ENCODE measurements at places on chromosomes 1 and 21.

DNA sequence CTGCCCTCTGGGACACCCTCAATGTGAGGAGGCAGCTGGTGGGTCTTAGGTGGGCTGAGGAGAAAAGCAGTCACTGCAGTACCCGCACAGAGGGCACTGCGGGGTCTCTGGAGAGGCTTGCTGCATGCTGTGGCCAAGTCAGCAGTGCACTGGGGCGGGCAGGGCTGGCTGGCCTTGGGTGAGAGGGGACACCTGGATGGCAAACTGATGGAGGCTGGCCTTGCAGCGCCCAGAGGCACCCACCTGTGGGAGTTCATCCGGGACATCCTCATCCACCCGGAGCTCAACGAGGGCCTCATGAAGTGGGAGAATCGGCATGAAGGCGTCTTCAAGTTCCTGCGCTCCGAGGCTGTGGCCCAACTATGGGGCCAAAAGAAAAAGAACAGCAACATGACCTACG, 3.2 kb downstream of the ELF3 start:
- DNase-seq: no peak

- no peak for DNase-seq
These were observed 43.2 kb downstream of the DNM3 start for GRCh38 chr1:171884475-171884874.

DNA sequence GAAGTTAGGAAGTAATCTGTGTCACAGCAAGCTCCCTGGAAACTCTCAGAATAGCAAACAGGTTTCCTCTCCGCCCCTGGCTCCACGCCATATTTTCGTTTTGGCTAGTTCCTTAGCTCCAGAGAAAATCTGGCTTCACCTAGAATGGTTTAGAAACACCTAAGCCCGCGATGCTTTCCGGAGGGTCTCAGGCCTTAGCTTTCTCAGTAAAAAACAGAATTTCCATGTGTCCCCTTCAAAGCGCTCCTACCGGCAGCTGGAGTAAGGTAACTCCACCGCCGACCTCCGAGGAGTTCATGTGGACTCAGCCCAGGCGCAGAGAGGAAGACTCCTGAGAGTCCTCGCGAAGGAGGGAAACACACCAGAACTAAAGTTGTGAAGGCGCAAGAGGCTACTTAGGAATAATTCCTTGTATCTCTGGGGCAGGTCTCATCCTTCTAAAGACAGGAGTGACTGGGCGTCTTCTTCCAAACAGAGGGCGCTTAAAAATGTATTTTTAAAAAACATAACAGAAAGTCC, 406 bp downstream of the KIAA0040 start:
- DNase-seq: peak; percentile 19

- DNase-seq: no peak
These were observed 151.8 kb downstream of the TENT5C start for GRCh38 chr1:117757668-117758067.

GRCh38 chr1:221076391-221076811, 197.2 kb downstream of the HLX start:
- no peak for DNase-seq

- peak; percentile 42 for DNase-seq
These were observed 742 bp downstream of the ARTN start for GRCh38 chr1:43934101-43934985.

DNA sequence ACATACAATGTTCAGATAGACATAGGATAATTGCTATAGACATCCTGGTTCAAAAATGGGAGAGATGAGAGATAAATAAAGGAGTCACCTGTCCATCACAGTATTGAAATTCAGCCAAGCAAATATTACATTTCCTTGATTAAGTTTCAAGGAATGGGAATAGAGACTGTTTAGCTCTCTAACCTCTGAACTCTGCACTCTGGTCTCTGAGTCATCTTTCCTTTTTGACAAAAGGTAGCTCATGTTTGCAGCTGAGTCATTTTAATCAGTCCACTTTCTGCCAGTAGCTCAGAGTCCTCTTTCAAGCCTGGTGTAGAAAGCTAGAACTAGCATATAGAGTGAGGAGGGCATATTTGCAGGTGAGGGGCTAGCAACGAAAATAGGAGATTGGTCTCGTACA, 51.4 kb upstream of the GJA8 start:
- no peak for DNase-seq

- DNase-seq: no peak
These were observed 83.3 kb upstream of the TMEM51 start for GRCh38 chr1:15070145-15070748.

DNA sequence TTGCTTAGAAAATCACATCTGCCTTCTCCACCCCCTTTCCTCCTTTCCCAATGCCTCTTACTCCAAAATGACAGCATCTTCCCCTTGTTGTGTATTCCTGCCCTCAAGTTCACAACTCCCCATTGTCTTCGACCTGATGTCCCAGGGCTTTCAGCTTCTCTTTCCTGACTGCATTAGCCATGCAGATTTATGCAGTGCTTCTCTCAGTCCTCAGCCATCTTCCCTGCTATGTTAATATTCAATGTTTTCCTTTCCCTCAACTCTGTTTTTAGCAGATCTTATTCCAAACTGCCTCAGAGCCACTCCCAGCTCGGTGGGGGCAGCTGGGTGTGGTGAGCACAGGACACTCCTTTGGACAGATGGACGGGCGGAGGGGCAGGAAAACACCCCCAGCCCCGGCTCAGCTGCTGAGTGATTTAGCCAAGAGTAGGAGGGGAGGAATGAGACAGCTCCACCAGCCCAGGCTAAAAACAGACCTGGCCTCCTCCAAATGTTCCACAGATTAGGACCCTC, 71.0 kb downstream of the CD2 start:
- DNase-seq: no peak

DNA sequence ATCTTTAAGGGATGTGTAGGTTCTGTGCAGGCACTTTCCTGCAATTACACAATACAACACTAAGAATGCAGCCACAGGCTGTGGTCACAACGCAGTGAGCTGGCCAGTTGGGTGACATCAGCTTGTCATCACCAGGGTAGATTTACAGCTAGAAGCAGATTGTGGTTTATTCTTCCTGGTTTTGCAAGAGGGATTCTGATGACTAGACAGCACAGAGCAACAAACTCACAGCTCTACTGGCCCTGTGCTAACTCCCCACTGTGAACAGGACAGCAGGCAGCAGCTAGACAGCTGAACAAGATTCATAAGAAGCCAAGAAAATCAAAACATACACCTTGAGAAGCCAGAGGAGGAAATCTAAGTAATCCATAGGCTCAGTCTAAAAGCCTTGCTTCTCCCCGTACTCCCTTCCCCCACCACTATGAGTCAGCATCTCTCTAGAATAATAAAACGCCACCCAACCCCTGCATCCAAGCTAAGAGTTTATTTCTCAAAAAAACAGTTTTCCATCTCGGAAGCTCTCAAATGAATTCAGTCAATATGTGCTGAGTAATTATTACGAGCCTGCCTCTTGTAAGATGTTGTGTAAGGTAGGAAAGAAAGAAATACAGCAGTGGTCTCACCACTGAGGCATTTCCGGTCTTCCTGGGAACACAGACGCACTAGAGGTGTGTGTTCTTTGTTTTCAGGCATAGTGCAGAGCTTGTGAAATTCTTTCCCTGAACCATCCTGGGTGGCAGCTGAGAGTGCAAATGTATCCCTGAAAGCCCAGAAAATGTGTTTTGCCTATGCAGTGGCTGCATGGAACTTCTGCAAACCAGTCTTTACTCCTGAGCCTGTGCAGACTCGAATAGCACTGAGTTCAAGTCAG, 162.8 kb downstream of the NTPCR start:
- peak; percentile 10 for DNase-seq

GRCh38 chr21:34561806-34562205, 49.8 kb upstream of the KCNE1 start:
- DNase-seq: no peak

DNA sequence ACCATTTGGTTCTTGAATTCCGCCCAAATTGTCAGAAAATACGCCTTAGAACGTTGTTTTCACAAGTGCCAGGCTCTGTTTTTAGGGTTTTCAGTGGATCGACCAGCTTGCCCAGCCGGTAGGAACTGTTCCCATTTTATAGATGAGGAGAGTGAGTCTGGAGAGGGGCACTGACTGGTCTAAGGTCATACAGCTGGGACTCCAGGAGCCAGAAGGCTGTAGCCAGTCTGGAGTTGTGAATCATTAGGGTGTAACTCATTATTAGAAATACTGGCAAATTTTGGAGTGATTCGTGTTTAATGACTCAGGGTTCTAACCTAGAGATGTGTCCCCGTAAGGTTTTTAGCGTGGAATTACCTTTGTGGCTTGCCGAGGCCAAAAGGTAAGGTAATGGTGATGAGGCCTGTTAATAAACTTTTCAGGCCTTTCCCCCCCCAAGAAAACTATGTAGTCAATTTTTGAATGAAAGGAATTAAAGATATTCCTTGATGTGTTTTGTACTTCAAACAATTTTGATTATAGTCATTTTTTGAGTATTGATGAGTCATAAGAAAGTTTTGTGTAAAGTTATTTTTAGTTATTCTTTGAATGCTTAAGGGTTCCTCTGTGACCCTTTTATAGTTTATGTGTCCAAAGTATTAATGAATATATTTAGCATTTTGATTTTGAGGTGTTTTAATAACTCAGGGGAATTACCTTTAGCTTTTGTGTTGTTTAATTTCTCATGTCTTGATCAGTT, 2.1 kb downstream of the DYRK1A start:
- peak; percentile 43 for DNase-seq

GRCh38 chr21:41479686-41480085, 28.3 kb downstream of the TMPRSS2 start:
- no peak for DNase-seq

DNA sequence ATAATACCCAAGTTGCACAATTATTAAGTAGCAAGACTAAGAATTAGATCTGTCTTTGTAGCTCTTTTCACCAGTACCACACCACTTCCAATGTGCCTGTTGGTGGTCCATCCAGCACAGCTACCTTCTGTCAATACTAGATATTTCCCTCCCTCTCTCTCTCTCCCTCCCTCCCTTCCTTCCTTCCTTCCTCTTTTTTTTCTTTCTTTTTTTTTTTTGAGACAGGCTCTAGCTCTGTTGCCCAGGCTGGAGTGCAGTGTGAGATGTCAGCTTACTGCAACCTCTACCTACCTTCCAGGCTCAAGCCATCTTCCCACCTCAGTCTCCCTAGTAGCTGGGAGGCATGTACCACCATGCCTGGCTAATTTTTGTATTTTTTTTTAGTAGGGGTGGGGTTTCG, 21.1 kb downstream of the KPNA6 start:
- DNase-seq: no peak

- DNase-seq: peak; percentile 3
These were observed 129.7 kb upstream of the FAM72C start for GRCh38 chr1:144101397-144102045.

- DNase-seq: no peak
These were observed 139.8 kb upstream of the SPATA6 start for GRCh38 chr1:48611841-48612240.

DNA sequence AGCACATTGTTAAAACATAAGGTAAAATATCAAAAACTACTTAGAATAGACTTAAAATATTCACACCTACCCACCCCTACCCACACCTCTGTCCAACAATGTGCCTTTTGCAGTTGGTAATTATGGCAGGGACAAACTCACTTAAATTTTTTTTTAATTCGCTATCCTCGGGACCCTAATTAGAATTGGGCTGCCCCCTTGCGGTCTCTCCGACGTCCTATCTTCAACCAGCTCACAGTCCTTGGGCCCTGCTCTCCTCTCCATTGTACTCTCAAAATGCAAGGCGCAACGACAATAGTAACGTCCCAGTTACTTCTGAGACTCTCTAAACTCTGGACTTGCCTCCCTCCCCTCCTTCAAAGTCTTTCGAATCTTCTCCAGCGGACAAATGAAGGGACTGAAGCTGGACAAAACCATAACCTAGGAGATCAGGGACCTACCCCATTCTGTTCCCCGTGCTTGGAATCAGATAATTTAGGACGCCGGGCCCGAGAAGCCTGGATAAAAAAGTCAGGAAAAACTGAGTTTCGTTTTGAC, 1.1 kb upstream of the CIART start:
- DNase-seq: peak; percentile 71

GRCh38 chr1:200041337-200042118, 14.0 kb downstream of the NR5A2 start:
- no peak for DNase-seq

GRCh38 chr1:159802111-159802510, at the start of gene FCRL6:
TSS of gene FCRL6 (plus strand) at chr1:159802360. CDS start at chr1:159802425, 65 bp downstream.
- no peak for DNase-seq

GRCh38 chr1:100354971-100355394, 2.7 kb downstream of the CDC14A start:
- peak; percentile 45 for DNase-seq

- no peak for DNase-seq
These were observed 8.4 kb upstream of the RBM8A start for GRCh38 chr1:145935708-145936107.

DNA sequence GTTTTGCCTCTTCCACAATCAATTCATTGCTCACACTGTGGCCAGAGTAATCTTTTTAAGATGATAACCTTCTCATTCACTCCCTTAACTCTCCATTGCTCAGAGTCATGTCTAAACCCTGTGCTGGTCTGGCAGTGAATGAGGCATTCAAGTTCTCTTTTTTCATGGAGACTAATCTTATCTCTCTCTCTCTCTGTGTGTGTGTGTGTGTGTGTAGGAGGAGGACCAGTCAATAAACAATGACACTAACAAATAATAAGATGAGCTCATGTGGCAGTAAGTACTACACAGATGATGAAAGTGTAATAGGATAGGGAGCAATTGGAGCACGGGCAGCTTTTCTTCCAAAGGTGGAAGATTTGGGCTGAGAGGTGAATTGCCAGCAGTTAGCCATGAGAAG, 122.0 kb upstream of the B3GALT2 start:
- DNase-seq: no peak

DNA sequence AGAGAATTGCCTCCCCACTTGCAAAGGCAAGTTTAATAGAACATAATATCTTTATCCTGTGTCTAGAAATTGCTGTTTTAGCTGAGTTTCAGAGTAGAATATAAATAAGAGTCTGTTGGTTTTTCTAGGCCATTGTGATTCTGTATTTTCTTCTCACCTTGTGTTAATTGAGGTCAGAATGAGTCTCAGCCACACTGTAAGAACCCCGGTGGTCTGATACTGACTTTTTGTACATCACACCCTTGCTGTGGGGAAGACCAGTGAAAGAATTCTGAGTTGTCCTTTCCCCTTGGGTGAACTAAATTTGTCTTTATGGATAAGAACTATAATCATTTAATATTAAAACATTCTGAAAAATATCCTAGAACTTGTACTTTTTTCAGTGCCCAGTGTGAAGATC, 6.8 kb downstream of the HIPK1 start:
- peak; percentile 25 for DNase-seq

- no peak for DNase-seq
These were observed 35.2 kb downstream of the SLC45A1 start for GRCh38 chr1:8352886-8353785.

- DNase-seq: peak; percentile 86
These were observed 8.5 kb downstream of the SH3BGRL3 start for GRCh38 chr1:26288311-26288941.

DNA sequence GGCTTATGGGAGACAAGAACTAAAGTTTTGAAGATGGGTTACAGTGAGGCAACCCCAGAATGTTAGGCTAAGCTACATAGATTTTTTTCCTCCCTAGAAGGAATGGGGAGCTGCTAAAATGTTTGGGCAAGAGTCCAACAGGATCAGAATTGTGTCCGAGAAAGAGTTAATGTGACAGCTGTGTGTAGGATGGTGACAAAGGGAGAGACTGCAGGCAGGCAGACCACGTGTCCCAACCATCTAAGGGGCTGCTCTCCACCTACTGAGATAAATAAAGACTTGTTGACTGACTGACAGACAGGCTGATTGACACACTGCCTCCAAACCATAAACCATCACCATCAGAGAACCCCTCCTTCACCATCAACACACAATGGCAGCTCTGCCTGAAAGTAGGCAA, 133.7 kb upstream of the CTTNBP2NL start:
- no peak for DNase-seq

- no peak for DNase-seq
These were observed 2.3 kb upstream of the MED18 start for GRCh38 chr1:28326515-28326914.

Data from CD4-positive, alpha-beta T cell treated with Interleukin-2 at 100 ng/mL for 4 hours (primary cell).